ENCODE measurements at places on chromosomes 11 and 22.
A peak's percentile ranks its signal among the peaks of the same experiment; 100 is the strongest.

DNA sequence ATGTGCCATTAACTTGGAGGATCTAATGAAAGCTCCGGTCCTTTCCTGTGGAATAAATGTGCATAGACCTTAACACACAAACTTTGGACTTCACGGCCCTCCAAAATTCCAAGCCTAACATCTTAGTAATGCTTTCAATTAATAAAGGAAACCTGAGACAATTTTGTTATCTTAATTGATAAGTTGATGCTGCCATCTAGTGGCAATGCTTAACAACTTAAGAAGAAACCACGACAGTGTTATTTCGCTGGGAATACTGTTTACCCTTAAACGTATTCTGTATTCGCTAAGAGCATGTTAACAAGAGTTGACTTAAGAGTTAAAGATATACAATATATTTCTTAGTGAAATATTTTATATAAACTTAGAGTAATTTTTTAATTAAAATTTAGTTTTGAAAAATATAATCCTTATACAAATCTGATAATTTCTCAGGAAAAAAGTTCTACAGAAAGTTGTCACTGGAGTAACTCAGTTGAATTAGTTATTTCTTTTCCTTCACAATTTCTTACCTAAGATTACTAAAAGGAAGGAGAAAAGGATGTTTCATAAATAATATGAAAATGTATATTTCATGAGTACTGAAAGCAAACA lies 35.0 kb upstream of the OR9G4 start:
- DNase-seq: peak; percentile 72

GRCh38 chr11:121473064-121473777 lies 20.5 kb upstream of the SORL1-AS1 start:
- no peak for DNase-seq

GRCh38 chr11:131041331-131042040 lies 125.2 kb upstream of the SNX19 start:
- DNase-seq: no peak

DNA sequence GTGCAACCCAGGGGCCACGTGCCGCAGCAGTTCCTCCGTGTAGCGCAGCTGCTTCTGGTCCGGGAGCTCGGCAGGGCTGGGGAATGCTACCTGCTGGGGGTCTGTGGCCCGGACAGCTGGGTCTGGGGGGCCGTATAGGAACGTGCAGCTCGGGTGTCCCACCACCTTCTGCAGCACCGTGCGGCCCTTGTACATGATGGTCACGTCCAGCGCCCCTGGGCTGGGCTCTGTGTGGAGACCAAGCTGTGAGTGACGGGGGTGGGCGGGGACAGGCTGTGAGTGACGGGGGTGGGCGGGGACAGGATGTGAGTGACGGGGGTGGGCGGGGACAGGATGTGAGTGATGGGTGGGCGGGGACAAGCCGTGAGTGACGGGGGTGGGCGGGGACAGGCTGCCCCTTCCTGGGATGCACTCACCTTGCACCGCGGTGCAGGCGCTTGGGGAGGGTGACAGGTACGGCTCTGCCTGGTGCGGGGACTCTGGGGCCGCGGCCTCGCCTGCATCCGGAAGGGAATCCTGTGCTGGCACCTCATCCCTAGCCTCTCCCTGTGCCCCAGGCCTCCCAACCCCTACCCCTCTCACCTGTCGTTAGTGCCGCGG lies 2.3 kb downstream of the IRF7 start:
- peak; percentile 55 for DNase-seq

GRCh38 chr11:63918507-63919191 lies 1.7 kb upstream of the RCOR2 start:
- peak; percentile 43 for DNase-seq

DNA sequence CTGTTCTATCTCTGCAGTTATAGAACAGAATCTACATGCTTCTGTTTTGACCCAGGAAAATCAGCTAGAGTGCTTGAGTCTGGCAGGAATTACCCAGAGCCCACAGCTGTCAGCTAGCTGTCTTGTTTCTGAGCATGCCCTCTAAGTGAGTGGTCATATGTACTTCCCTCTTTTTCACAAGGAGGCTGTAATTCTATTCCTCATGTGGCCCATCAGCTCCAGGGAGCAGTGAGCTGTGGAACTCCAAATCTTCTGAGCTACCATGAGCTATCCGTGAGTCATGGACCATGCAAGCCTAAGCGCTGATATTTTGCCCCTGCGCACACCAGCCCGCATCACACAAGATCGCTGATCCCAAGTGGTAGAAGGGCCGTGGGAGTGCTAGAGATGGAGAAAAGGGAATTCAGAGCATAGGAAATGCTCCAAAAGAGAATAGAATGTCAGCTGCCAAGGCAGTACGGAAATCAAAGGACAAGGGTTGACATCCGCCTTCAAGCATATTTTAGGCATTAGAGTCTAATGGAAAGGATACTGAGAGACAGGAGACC lies 5.4 kb downstream of the FJX1 start:
- DNase-seq: peak; percentile 80

All from cardiac muscle cell (in vitro differentiated cells and primary cell).